GM23248 (cell line): ENCODE measurements at places on chromosomes 3 and 15. TPM values are rescaled to one million over a fixed set of nuclear protein-coding genes. Genes with fewer than 3 reads are reported as not detected.

DNA sequence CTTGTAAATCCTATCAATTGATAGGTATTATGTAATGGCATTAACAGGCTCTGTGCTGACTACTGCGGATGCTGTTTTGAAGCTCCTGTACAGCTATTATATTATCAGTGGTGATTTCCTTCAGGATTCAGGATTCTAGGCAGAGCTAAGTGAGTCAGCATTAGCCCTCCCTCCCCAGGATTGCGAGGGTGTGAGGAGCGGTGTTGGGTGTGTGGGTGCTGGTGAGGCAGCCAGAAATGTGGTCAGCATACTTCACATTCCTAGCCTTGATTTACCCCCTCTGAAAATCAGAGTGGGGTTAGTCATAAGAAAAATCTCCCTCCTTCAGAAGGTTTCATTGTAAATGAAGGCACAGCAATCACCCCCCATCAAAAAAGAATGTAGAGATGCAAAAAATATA is 72.5 kb downstream of the SNTN start:
- peak; percentile 85 for DNase-seq

DNA sequence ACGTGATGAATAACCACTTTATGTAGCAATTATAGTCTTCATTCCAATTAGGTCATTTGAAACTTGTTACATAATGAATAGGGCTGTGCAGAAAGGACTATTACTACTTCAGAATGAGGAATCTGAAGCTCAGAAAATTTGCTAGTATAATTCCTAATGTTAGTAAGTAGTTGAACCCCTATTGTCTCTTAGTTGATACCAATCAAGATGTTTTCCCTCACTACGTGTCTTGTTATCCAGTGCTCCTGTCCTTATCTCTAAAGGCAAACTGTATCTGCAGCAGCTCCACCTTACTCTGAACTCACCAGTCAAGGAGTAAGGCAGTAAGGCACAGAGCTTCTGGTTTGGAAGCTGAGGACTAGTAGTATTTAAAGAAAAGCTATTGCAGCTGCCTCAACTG is 32.0 kb downstream of the RAB11A start:
- no peak for DNase-seq

Gene SLC12A1
- total RNA-seq = not detected in 2 replicates

- DNase-seq = no peak
These were observed 349.3 kb upstream of the SOX2 start for GRCh38 chr3:181362378-181362777.

GRCh38 chr15:98635848-98636247 is 12.5 kb upstream of the IGF1R start:
- DNase-seq = no peak
